ENCODE measurements at places on chromosomes 16 and 17. TPM values are rescaled to one million over a fixed set of nuclear protein-coding genes. Genes with fewer than 3 reads are reported as not detected.

TMEM235 gene
- total RNA-seq, result not detected

RNF213 gene
- 125 TPM for total RNA-seq

CIBAR2 gene
- not detected for total RNA-seq

SMPD3 gene
- total RNA-seq, result not detected

KRT15 gene
- total RNA-seq, result 3.0 TPM

ST6GALNAC2 gene
- total RNA-seq, result 5.7 TPM

DOK4 gene
- 42.9 TPM for total RNA-seq

TEDC2 gene
- total RNA-seq, result 2.7 TPM

LPCAT2 gene
- total RNA-seq, result 18.9 TPM

All from aortic smooth muscle cell (primary cell).